NCI-H510A (cell line): ENCODE measurements at places on chromosomes 12 and 14.
A peak's percentile ranks its signal among the peaks of the same experiment; 100 is the strongest.

GRCh38 chr12:62332598-62332997 lies 72.4 kb downstream of the USP15 start:
- DNase-seq = no peak

- no peak for DNase-seq
Observed at GRCh38 chr12:52521568-52522266, 1.5 kb upstream of the KRT5 start.

DNA sequence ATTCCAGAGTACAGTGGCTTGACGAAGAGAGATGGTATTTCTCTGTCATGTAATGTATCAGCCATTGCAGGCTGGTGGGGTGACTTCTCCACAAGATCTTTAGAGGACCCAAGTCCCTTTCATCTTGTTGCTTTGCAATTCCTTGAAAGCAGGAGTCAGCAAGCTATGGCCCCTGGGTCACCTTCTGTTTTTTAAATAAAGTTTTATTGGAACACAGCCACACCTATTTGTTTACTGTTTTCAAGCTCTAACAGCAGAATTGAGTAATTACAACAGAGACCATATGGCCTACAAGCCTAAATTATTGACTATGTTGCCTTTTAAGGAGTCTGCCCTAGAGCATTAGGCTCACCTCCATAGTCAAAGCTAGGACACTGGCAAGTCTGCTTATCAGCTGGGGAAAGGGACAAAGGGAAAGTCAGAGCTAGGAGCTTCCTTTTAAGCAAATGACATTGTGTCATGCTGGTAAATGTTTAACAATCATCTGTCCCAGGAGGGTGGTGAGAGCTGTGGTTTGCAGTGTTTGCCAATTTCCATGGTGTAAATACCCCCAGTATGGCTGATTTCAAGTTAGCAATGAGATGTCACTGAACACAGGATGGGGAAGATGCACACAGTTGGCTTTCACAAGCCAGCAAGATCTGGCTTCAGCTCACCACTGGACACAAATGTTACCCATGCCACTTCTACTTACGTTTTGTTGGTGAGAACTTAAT lies 87.7 kb upstream of the PWP1 start:
- no peak for DNase-seq

- no peak for DNase-seq
Observed at GRCh38 chr12:24584032-24584675, 364.7 kb downstream of the BCAT1 start.

GRCh38 chr12:46451276-46452021 lies 78.9 kb upstream of the SLC38A2 start:
- no peak for DNase-seq

DNA sequence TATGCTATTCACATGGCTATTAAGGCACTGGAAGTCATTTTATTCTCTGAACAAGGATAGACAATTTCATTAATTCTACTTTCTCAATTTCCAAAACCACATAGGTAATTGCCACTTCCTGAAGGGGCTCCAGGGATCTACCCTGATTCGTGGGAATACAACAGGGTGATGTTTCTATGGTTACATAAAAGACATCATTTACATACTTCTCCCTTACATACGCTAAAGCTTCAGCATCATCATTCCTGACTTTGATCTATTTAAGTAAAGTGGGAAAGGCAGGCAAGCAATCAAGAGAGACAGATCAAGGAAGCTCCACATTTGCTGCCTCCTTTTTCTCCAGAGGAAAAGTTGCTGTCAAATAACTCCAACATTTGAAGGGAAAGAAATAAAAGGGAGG lies 118.8 kb upstream of the SINHCAF start:
- no peak for DNase-seq

DNA sequence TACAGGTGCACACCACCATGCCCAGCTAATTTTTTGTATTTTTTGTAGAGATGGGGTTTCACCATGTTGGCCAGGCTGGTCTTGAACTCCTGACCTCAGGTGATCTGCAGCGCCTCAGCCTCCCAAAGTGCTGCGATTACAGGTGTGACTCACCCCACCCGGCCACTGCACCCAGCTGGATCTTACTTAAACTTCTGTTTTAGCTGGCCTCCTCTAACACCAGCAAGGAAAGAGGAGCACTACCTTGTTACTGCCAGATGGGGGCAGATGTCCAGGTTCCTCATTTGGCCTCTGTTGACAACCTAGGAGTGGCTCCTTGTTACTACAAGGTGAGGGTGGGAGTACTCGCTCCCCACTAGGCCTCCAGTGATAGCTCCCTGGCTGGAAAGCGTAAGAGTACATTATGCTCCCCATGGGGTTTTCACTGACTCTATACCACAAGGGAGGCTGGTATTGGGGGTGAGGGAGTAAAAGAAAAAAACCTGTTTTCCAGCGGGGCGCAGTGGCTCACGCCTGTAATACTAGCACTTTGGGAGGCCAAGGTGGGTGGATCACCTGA lies 13.2 kb upstream of the ARF6 start:
- peak; percentile 24 for DNase-seq
